Motor neuron (in vitro differentiated cells): ENCODE measurements at places on chromosomes 2 and 18. TPM values are rescaled to one million over a fixed set of nuclear protein-coding genes. Genes with fewer than 3 reads are reported as not detected.

The CLEC4F gene
- total RNA-seq, result 0.21 TPM in 1 of 2 replicates, not detected in the other

The CYS1 gene
- total RNA-seq, result 0.23 and 0.35 TPM in 2 replicates

The UBXN4 gene
- total RNA-seq, result 61.5 and 70.3 TPM in 2 replicates

The CCBE1 gene
- total RNA-seq, result 5.0 and 5.3 TPM in 2 replicates

The ZDBF2 gene
- 41.4 and 44.6 TPM in 2 replicates for total RNA-seq

The TMEM198 gene
- 4.8 and 5.5 TPM in 2 replicates for total RNA-seq

The COLEC11 gene
- 0.27 TPM in 1 of 2 replicates, not detected in the other for total RNA-seq

The TRIM54 gene
- total RNA-seq, result 0.25 and 0.27 TPM in 2 replicates

The CDKL4 gene
- total RNA-seq, result 1.8 and 2.0 TPM in 2 replicates

The OR6B2 gene
- 0.18 TPM in 1 of 2 replicates, not detected in the other for total RNA-seq

The TGFA gene
- 0.18 and 0.31 TPM in 2 replicates for total RNA-seq

The PHOSPHO2 gene
- total RNA-seq, result 4.1 and 4.8 TPM in 2 replicates

DNA sequence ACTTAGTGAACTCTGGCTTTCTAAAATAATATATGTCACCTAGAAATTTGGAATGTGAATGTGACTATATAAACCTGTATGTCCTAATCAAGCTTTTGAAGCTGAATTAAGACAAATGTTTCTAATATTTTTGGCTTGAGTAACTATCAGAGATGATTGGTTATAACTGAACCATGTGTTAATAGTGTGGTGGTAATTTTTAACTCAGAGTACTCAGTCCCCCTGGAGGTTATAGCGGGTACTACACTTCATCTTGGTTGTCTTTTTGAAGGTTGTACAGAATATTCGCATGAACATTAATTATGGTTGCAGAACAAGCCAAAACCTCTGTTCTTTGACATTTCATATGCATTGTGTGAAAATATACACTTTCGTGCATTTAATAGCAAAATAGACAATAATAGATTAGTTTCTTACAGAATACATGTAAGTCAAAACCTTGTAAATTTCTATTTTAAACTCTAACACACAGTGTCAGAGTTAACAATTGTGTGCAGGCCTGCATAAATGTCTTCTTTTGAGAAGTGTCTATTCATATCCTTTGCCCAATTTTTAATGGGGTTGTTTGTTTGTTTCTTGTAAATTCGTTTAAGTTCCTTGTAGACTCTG lies 86.0 kb downstream of the OSBPL6 start:
- ATAC-seq, result no peak

- no peak for ATAC-seq
Observed at GRCh38 chr2:161019311-161019710, 140.9 kb upstream of the TANK start.

DNA sequence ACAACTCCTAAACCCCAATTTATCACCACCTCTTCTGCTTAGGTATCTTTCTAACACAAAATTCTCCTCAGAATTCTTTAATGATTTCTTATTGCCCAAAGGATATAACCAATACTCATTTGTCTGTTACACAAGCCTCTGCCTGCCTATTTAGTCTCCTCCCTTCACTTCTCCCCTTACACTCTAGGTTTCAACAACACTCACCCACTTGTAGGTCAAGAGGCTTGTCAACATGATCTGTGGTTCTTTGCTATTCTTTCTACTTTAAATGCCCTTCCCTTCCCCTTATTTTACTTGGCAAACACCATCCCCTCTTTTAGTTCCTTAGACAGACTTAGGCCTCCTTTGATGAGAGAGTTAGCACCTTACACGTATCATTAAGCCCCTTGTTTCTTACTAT lies 69.0 kb upstream of the C2orf15 start:
- ATAC-seq, result no peak

GRCh38 chr2:33492399-33493134 lies 16.1 kb downstream of the RASGRP3 start:
- no peak for ATAC-seq

DNA sequence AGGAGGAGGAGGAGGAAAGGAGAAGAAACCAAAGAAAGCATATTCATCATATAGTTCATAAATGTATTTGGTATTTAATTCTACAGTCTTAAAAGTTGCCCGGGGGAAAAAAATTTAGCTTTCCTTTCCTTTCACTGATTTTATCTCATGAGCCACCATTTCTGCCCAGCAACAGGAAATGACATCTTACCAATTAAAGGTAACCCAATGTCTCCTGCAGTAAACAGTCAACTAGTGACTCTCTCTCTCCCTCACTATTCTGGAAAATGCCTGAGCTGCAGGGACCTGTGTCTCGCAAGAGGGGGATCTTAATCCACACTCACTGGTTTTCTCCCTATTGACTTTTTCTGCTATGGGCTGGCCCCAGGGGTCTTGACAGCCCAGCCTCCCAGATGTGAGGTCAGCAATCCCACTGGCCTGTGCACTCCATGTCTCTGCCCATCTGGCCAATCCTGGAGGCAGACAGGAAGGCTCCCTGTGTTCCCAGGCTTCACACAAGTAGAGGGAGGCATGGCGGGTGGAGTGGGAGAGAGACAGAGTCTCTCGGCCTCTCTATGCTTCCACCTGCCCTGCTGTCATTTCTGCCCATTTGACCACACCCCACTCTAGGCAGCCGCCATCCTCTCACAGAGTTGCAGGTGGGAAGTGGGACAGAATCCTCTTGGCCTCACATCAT lies 85.4 kb upstream of the CABLES1 start:
- ATAC-seq, result no peak

- peak; percentile 66 for ATAC-seq
Observed at GRCh38 chr2:71150082-71150816, 19.8 kb downstream of the MPHOSPH10 start.

GRCh38 chr2:200708943-200709342 lies 102.8 kb upstream of the BZW1 start:
- no peak for ATAC-seq

- ATAC-seq, result peak; percentile 22
Observed at GRCh38 chr2:233413559-233414272, 59.4 kb downstream of the DGKD start.

DNA sequence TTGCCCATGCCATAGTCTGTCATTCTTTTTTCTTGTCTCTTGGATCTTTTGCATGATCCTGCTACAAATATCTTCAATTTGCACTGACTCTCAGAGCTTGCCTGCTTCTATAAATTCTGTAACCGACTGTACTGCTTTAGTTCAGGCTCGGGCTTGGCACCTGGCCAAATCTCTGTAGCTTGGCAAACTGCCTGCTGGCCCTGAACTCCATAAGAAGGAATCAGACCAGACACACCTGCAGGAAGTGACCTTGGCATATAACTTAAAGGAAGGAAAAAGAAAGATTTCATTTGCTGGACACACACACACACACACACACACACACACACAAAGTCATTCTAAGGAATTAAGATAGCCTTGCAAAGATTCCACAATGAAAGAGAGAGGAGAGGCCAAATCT lies 291.2 kb upstream of the DDX18 start:
- no peak for ATAC-seq

- no peak for ATAC-seq
Observed at GRCh38 chr2:84856787-84857186, 24.1 kb downstream of the TRABD2A start.

- ATAC-seq, result peak; percentile 93
Observed at GRCh38 chr18:28357766-28358401, 181.0 kb upstream of the CDH2 start.

DNA sequence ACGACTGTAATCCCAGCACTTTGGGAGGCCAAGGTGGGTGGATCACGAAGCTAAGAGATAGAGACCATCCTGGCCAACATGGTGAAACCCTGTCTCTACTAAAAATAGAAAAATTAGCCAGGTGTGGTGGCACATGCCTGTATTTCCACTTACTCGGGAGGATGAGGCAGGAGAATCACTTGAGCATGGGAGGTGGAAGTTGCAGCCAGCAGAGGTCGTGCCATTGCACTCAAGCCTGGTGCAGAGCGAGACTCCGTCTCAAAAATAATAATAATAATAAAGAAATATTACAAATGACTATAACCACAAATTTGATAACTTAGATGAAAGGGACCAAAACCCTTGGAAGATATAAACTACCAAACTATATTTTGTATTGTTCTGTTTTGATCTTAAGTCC lies 226.3 kb upstream of the GULP1 start:
- ATAC-seq, result no peak

- no peak for ATAC-seq
Observed at GRCh38 chr18:10319026-10319425, 135.4 kb upstream of the APCDD1 start.

DNA sequence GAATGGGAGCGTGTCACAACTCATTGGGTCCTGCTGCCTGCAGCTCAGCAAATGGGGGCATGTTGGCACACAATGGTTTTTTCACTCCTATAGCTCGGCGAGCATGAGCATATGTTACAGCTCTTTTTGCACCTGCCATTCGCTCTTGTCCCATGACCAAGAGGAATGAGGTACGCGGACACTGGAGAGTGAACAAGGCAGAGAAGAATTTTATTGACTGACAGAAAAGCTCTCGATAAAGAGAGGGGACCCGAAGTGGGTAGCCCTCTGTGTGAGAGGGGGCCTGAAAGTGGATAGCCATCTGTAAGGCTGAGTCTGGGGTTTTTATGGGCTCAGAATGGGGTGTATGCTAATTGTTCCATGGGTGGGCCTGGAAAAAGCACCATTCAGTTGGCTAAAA lies 5.5 kb downstream of the ACYP2 start:
- ATAC-seq, result no peak

GRCh38 chr2:156343940-156344301 lies 11.4 kb upstream of the NR4A2 start:
- ATAC-seq, result no peak

GRCh38 chr18:424668-425067 lies 75.8 kb downstream of the COLEC12 start:
- ATAC-seq, result no peak

- no peak for ATAC-seq
Observed at GRCh38 chr2:70475266-70475665, 78.4 kb downstream of the TGFA start.

GRCh38 chr2:9370746-9371145 lies 52.6 kb downstream of the ITGB1BP1 start:
- ATAC-seq, result no peak

DNA sequence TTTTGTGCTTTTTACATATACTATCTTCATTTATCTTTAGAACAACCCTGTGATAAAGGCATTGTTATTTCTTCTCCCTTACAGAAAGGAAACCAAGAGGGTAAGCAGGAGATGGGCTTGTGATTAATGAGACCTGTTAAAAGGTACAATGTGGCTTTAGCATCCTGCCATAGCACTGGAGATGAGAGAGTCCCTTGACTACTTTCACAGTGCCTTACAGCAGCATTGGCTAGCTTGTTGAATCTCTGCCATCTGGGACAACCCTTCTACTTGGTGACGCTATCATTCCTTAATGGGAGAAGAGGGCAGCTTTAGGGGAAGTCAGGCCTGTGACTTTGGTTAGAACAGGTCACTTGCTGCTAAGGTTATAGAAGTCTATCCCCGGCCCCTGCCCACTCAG lies 68.1 kb upstream of the LYPD6B start:
- ATAC-seq, result no peak

DNA sequence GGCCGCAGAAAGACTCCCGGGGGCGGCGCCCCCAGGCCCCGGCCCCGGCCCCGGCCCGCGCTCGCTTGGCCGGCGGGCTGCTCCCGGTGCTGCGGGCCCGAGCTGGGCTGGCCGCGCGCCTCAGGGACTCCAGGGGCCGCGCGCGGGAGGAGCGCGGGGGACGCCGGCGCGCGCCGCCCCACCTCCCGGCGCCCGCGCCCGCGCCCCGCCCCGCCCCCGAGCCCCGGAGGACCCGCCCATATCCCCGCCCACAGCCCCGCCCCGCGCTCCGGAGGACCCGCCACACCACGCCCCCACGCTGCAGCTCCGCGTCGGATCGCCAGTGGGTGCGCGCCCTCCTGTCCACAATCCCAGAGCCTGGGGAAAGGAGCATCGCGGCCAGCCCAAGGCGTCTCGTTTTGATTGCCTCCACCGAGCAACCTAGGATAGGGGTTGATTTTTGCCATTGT lies at the start of gene PARD6G:
Gene PARD6G, minus strand, starts transcription at position 122 of the 449 bp plus-strand sequence. CDS start 166 bp downstream, outside the sequence.
- ATAC-seq, result peak; percentile 86

GRCh38 chr2:200702646-200703118 lies 109.0 kb upstream of the BZW1 start:
- peak; percentile 16 for ATAC-seq

DNA sequence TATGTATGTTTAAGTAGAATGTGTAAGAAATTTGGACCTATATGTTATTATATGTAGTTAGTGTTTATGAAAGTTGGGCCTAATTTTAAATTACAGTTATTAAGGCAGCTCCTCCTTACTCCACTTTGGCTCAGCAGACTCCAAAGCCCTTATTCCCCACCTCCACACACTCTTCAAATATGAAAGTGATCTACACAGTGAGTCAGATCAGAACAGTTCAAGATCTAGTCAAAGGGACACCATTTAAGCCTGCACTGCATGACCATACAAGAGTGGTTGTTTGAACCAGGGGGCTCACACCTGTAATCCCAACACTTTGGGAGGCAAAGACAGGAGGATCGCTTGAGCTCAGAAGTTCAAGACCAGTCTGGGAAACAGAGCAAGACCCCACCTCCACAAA lies 21.2 kb upstream of the PMAIP1 start:
- ATAC-seq, result no peak

DNA sequence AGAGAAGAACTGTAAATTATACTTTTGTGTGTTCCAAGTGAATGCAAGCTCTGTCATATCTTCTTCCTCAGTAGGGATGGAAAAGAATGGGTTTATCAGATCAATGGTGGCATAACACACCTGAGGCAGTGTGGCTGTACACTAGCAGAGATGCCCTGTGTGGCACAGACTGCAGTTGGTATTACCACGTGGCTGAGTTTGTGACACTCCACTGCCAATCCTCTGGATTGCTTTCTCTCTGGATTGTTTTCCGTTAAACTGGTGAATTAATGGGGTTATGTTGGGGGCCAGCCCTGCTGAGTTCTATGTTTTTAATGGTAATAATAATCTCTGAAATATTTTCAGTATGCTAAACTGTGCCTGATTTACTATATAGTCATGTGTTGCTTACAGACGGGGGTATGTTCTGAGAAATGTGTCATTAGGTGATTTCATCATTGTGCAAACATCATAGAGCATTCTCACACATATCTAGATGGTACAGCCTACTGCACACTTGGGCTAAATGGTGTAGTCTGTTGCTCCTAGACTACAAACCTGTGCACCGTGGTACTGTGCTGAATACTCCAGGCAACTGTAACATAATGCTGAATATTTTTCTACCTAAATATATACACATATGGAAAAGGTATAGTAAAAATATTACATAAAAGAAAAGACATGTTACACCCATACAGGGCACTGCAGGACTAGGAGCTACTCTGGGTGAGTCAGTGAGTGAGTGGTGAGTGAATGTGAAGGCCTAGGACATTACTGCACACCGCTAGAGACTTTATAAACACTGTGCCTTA lies 84.7 kb upstream of the ST6GAL2 start:
- peak; percentile 97 for ATAC-seq

DNA sequence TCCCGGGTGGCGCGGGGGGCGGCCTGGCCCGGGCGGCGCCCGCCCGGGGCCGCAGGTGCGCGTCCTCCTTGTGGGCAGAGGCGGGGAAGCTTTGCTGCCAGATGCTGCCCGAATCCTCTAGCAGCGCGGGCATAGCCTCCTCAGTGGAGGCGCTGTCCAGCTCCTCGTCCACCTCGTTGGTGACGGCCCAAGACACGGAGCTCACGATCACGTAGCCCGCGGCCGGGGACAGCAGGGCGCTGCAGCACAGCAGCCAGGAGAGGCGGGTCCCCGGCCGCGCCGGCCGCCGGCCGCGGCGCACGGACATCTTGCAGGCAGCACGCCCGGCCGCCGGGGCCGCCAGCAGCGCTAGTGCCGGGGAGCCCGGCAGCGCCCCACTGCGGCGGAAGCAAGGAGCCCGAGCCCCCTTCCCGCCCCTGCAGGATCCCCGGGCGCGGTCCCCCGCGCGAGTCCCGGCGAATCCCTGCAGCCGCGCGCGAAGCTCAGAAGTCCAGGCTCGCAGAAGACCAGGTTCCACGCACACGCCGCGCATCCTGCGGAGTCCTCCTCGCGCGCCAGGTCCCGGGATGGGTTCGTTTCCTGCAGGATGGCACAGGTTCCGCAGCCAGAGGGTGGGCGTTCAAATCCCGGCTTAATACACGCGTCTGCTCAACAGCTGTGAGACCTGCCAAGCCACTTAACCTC lies at the start of gene CREG2:
Gene CREG2, minus strand, starts transcription at position 353 of the 684 bp plus-strand sequence. Its CDS starts 46 bp downstream, at position 307.
- ATAC-seq, result peak; percentile 92
